ENCODE measurements at places on chromosomes 11 and 22.

- DNase-seq: no peak
These were observed 37.3 kb downstream of the SERPIND1 start for GRCh38 chr22:20811171-20811570.

- no peak for DNase-seq
These were observed 386.2 kb downstream of the NTM start for GRCh38 chr11:131756479-131757110.

DNA sequence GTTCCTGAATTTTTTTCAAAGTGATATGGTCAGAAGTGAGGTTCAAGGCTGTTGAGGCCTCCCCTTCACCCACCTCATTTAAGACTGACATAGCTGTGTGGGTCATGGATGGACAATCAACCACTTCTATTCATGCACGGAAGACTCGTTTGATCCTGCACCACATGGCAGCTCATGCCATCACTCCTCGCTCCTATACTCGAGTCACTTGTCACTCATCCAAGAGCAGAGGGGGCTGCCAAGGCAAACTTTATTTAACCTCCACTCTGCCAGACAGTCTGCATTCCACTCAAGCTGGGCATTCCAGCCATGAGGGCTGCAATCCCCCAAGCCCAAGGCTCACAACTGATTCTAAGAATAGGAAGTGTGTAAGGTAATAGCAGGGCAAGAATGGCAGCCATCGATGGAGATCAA is 34.1 kb downstream of the SNX19 start:
- no peak for DNase-seq

GRCh38 chr11:111829185-111829968 is 42.0 kb downstream of the ALG9 start:
- no peak for DNase-seq

DNA sequence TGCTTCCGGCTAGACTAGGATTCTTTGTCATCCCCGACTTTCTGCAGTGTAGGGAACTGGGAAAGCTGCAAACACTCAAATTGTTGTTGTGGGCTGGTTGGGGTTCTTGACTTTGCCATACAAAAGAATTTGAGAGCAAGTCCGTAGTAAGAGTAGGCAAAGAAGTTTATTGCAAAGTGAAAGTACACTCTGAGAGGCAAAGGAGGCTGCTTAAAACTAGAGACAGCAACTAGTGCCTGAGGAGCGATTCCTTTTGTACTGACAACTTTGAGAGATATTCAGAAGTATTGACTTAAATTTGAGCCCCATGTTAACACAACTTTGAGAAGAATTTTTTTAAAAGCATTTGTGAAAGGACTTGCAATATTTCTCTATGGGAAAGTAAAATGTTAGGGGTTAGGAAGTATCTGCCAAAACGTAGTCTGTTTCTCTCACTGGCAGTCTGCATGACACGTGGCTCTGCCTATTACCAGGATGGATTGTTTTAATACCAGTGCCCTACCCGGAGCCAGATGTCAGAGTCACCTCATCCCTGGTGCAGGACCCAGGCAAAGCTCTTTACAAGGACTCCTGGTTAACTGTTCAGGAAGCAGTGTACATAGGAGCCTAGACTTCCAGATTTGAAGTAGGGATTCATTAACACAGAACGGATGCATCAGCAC is 85.0 kb upstream of the CLPB start:
- DNase-seq: no peak

GRCh38 chr11:118430956-118431355 is 5.3 kb upstream of the KMT2A start:
- DNase-seq: no peak

DNA sequence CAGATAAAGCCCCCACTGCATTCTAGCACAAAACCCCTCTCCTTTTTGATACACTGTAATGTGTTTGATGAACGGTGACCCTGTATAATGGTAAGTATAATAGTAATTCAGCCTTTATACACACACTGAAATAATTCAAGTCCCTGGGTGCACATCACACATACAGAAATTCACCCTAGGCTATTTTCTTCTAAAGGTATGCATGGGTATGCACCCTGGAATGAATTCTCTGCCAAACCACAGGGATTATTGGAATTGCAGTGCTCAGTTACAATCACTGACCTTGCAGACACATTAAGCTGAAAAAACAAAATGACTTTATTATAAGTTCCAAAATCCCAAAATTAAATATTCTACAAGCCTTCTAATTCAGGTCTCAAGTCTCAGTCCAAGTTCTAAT is 245.9 kb upstream of the FAT3 start:
- no peak for DNase-seq

- no peak for DNase-seq
These were observed 69.2 kb downstream of the PACSIN2 start for GRCh38 chr22:42945736-42946135.

GRCh38 chr11:13011466-13012055 is 2.4 kb downstream of the RASSF10 start:
- DNase-seq: no peak
